ENCODE measurements at places on chromosomes 3 and 15. TPM values are rescaled to one million over a fixed set of nuclear protein-coding genes. Genes with fewer than 3 reads are reported as not detected.

USF3 gene
- total RNA-seq: 12.7 TPM

LRRN1 gene
- total RNA-seq: 0.79 TPM

TYRO3 gene
- 7.8 TPM for total RNA-seq

CFAP100 gene
- not detected for total RNA-seq

HRG gene
- total RNA-seq: not detected

C3orf85 gene
- not detected for total RNA-seq

CCDC39 gene
- not detected for total RNA-seq

CEP70 gene
- 21.2 TPM for total RNA-seq

CDHR4 gene
- total RNA-seq: 1.2 TPM

CDV3 gene
- 203 TPM for total RNA-seq

ENTPD3 gene
- total RNA-seq: not detected

ZBED2 gene
- total RNA-seq: 95.4 TPM

GOLGA8J gene
- total RNA-seq: not detected

CPNE9 gene
- not detected for total RNA-seq

RLBP1 gene
- not detected for total RNA-seq

PGBD4 gene
- 1.3 TPM for total RNA-seq

ACKR2 gene
- total RNA-seq: 83.1 TPM

IQCF5 gene
- not detected for total RNA-seq

ONECUT1 gene
- total RNA-seq: 0.79 TPM

ISL2 gene
- total RNA-seq: not detected

BCL2A1 gene
- not detected for total RNA-seq

TIMP4 gene
- total RNA-seq: 7.8 TPM
